ENCODE measurements at places on chromosomes 5 and 9.

DNA sequence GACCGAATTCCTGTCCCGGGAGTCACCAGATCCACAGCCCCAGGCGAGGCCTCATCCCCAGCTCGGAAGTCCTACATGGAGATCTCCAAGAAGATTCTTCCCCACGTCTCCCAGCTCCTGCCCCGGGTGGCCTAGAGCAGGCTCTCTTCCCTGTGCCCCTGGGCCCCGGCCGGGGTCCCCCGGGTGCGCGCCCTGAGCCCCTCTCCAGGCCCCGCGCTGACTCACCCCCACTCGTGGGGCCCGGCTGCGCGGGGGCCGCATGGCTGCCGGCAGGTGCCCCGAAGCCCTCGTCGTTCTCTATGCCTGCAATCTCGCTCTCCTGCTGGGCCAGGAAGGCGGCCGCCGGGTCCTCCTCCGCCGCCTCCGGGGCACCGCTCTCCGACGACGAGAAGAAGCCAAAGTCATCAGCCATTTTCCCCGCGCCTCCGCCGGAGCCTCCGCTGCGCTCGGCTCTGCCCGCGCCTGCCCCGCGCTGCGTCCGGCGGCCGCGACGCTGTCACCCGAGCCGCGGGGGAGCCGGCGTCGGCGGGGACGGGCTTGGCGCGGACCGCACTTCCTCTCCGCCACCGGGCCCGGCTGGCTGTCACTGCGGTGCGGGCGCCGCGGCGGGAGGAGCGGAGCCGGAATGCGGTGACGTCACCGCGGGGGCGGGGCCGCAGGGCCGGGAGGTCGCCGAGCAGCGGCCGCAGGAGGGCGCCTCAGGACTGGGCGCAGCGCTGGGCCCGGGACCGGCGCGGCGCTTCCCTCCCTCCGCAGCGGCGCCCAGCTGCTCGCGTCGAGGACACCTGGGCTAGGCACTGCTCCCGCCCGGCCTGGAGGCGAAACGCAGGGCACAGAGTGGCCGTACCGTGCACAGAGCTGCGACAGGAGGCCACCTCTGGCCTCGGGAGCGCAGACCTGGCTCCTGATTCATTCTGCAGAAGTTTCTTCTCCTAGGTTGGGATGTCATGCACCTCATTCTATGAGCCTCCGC is at the start of gene CLTB:
Gene CLTB, minus strand, starts transcription at position 588 of the 973 bp plus-strand sequence. Its CDS starts 176 bp downstream, at position 412.
- peak; percentile 93 for DNase-seq

DNA sequence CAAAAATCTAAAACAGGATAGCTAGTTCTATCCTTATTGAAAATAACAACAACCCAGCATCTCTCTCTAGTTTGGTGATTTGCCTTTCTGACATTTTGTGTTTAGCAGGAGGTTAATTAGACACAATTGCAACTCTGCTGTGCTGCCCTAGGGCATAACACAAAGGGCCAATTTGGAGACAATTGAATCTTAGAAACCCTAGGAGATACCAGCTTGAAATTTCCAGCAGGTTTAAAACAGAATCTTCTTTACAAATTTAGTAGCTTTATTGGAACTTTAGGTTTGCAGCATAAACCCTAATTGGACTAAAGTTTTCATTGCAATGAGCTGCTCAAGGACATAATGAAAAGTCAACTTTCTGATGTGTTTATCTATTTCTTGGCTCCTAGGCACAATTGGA is 166.7 kb upstream of the FER start:
- no peak for DNase-seq

- DNase-seq, result no peak
These were observed 180.5 kb upstream of the CLINT1 start for GRCh38 chr5:158039441-158039840.

GRCh38 chr5:60888359-60889061 is 44.4 kb upstream of the ELOVL7 start:
- no peak for DNase-seq

GRCh38 chr9:112680731-112681402 is 37.0 kb downstream of the INIP start:
- no peak for DNase-seq

- no peak for DNase-seq
These were observed 20.2 kb upstream of the CDC23 start for GRCh38 chr5:138233280-138233679.

DNA sequence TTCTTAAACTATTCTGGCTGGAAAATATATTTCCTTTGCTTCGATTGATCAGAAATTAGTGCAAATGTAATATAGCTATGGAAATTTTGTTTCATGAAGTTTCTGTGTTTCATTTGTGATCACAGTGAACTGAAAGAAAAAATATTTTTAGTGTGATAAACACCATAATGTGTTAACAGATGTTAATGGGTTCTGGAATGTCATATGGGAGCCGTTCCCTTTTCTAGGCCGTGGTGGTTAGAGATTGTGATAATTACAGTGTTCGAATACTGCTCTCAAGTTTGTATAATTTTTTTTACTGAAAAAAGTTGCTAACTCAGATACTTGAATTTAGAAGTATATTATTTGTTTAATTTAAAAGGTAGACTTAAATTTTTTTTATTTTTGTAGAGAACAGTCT is 19.3 kb downstream of the GAPVD1 start:
- DNase-seq, result no peak

DNA sequence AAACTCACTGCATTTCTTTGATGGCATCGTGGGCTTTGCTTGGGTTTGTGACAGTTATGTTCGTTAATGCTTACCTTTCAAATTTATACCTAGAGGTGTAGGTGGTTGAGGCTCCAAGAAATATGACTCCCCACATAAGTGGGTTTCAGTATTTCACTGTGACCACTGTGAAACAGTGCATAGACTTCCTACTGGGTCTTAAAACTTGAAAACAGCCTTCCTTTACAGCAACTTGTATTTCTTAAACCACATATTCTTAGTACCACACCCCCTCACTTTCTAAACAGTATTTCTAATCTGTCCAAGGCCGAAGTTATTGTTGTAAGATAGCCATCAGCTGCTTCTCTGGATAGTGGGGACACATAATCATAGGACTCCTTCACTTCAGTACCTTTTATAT is 48.3 kb downstream of the TMEFF1 start:
- DNase-seq, result no peak

GRCh38 chr9:116058421-116058820 is 95.2 kb upstream of the PAPPA start:
- DNase-seq, result no peak

GRCh38 chr9:124839612-124840299 is 13.5 kb upstream of the WDR38 start:
- DNase-seq, result no peak

DNA sequence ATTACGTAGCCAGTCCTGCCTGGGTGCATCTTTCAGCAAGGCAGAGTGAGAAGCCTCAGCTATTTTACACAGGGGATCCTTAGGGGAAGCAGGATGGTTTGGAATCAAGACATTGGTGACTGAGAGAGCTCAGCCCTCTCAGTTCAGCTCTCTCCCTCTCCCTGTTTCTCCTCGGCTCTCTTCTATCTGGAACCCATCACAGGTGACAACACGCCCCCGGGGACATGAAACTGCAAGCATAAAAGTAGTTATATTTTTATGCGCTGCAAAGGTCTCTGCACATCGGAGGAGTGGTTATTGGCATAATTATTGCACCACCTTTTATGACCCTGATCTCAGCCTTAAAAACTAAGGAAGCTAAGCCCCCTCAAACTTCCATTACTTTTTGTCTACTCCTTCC is 14.2 kb downstream of the TMOD1 start:
- no peak for DNase-seq

DNA sequence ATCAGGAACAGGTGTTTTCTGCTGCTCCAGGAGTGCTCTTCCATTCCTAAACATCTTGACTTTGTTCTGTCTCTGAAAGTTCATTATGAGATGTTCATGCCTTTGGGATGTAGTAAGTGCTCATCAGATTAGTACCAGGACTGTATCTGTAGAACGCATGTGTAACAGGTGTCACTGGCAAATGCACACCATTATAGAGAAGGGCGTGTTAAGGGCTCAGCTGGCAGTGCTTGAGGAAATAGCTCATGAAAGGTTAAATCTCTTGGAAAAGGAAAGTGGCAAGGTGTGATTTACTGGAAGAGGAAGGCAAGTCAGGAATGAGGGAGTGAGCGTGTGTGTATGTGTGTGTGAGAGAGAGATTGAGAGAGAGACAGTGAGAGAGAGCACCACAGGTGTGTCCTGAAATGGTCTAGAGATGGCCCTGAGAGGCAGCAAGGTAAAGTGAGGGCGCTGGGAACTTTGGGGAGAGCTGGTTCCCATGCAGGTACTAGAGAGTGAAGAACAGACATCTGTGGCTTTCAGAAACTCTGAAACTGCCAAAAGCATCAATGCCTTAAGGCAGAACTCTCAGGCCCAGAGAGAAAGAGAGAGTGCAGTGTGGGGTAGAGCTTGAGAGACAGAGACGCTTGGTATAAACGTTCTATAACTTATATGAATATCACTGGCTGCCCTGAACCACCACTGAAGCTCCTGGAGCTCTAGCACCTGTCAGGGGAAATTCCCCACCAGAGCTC is 13.7 kb upstream of the CXCL14 start:
- DNase-seq, result no peak

DNA sequence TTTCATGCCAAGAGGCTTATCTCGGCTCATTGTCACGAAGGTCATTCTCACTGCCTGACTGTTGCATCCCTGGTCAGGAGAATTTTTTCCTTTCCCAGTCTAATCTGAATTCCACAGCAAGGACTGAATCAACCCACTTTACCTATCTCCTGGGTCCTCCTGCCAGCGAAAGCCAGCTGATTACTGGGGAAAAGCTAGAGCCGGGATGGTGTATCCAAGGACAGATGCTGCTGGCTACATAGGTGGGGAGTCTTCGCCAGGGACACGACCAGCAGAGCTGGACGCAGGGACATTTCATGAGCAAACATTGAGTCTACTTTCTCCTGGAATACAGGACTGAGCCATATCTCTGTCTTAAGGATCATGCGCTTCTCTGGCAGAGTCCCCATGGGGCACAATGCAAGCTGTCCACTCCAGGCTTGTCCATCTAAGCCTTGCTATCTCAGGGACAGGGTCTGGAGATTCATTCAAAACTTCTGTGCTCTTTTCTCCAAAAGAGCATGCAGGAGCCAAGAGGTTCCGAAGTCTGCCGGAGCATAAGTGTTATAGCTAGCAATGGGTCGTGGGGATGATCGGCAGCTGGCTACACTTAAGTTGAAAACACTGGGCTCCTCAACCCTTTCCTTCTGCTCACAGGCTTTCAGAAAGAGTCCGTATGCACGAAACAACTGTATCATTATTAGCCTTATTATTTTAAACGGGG is 6.5 kb upstream of the HAND1 start:
- DNase-seq, result no peak

DNA sequence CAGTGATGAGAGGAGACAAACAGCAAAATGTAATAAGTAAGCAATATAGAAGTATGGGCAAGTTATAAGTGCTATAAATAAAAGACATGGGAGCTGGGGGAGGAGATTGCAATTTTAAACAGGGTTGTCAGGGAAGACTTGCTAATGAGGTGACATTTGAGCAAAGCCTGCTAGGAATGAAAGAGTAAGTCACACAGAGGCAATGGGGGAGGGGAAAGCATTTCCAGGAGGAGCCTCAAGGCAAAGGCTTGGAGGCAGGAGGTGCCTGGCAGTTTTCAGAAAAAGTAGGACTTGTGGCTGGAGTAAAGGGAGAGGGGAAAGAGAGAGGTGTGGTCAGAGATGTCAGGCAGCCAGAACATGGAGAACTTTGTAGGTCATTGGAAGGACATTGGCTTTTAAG is 124.4 kb upstream of the NMUR2 start:
- no peak for DNase-seq

- no peak for DNase-seq
These were observed 44.8 kb upstream of the RNF130 start for GRCh38 chr5:180116077-180116999.

DNA sequence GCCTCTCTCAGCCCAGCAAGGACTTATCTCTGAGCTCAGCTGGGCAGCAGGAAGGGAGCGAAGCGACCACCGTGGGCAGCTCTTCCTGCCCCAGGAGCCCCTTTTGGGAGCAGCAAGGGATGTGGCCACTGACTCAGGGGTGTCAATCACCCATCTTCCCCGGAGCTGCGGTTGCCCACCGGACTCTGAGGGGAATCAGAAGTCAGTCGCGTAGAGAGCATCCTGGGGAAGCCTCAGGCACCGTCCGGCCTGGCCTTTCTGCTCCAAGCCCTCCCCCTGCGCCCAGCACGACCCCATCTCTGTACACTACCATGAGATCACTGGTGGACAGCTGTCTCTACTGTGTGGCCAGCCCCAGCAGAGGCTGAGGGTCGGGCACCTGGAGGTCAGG is 24.6 kb downstream of the GFI1B start:
- DNase-seq, result no peak

DNA sequence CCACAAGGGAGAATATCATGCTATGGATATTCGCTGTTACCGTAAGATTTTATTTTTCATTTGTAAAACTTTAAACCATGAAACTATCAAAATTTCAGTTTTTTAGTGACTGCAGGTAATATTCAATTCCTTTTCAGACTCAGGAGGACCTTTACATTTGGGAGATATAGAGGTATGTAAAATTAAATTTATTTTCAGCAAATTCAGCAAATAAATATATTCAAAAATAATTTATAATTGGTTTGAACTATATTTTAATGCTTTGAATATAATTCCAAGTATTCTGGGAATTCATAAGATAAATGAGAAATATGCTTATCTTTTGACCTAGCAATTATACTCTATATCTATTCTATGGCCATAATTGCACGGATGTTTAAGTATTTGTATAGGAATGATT is 7.6 kb downstream of the RFESD start:
- no peak for DNase-seq
